Esophagus squamous epithelium (tissue), 5 donors: ENCODE measurements at places on chromosomes 4 and X.

DNA sequence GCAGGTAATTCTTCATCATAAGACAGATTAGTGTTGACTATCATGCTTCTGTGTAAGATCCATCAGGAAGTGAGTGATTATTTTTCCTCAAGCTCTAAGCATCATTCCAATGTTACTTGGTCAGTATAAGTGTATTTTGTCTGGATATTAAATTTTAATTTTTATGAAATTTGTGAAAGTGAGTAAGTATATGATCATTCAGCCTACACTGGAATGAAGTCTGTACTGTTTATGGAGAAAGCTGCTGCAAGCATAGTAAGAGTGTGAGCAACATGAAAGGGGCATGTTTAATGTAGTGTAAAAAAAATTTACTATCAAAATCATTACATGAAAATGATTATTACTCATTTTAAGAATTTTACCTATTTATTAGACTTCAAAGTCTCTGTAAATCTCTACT, 84.8 kb downstream of the IL15 start:
- H3K4me3 ChIP-seq: no peak overlapping the region
- H3K27ac ChIP-seq: no peak overlapping the region

- H3K4me3 ChIP-seq: no peak overlapping the region
- H3K27ac ChIP-seq: no peak overlapping the region
- no peaks in the 10 kb centered on the region for H3K36me3 ChIP-seq
- H3K4me1 ChIP-seq: no peaks in the 10 kb centered on the region
- DNase-seq: no peak
Measured at GRCh38 chr4:9143421-9144080, 26.7 kb upstream of the FAM90A26 start.

DNA sequence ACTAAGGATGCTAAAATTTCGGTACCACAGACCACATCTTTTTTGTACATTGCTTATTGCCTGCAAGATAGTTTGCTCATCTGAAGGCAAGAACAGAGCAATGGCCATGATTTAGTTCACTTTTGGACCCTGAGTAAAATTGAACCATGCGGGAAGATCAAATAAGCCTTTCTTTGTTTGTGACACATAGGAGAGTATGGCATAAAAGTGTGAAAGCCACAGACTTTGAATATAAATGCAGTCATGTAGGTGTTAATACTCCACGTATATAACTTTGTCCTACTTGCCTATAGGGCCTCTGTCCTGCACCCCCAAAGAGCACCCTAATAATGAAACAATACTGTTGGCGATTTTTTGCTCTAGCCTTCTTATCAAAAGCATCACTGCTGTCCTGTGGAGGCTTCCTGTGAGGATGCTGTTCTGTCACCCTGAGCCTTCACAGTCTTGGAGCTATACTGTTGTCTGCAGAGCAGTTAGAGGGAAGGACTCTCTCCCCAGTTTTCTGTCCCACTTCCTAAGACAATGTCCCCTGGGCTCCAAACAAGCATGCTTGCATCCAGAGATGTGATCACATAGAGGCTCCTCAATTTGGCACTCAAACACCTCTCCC, 10.2 kb upstream of the CXCL13 start:
- DNase-seq: no peak
- H3K27ac ChIP-seq: no peak overlapping the region
- H3K4me3 ChIP-seq: no peak overlapping the region
- H3K36me3 ChIP-seq: no peaks in the 10 kb centered on the region
- peaks cover 17% of the 10 kb centered on the region for H3K4me1 ChIP-seq

DNA sequence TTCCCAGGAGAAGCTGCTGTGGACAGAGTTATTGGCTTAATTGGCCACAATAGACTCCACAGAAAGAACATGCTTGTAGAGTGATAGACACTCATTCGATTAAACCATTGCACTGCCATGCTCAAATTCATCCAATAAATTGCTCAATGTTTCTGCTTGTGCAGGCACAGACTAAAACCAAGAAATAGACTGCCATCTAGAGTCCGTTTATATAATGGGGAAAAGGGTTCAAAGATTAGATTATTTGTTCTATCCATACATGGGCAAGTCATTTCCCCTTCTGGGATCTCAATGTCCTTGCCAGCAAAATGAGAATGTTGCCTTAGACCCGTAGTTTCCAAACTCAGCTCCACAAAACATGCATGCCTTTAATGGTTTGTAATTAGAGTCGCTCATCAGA, 8.7 kb downstream of the SMIM10 start:
- H3K4me1 ChIP-seq: no peaks in the 10 kb centered on the region
- H3K27me3 ChIP-seq: no peaks in the 10 kb centered on the region
- DNase-seq: no peak
- no peak overlapping the region for H3K4me3 ChIP-seq

DNA sequence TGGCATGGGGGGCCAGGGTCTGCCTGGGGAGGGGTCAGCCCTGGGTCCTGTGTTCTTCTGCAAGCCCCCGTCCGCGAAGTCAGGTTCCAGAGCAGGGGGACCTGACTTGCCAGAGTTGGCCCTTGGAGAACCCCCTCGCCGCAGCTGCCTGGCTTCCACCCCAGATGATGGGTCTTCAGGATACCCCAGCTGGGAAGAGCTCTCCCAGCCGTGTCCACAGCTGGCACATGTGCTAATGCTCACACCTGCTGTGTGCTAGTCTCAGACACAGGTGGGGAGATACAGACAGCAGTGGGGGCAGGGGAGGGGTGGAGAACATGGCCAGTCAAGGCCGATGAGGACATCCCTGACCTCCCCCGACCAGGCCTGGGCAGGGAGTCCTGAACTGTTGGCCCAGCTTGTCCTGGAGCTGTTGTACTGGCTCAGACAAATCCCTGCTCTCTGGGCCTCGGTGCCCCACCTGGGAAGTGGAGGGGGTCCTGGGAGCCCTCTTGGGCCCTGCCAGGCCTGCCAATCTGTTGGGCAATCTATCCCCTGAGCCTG, 3.5 kb downstream of the ADRA2C start:
- no peaks in the 10 kb centered on the region for H3K27me3 ChIP-seq
- peaks cover 23% of the 10 kb centered on the region for H3K4me1 ChIP-seq
- no peak for DNase-seq

DNA sequence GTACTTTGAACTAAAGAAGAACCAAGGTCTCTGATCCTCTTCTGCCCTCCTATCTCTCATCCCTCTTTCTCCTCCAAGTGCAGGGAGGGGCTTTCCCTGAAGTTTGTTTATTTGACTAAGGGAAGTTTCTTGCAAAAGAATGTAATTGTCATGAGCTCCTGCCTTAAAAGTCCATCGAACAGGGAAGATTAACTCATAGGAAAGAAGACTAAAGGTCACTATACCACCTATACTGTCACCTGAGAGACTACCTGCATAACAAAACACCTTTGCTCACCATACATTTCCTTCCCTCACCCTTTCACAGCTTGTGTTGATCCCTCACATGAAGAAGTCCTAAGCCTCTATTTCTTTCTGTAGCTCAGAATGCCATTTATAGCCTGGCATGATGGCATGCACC, 59.4 kb upstream of the C4orf54 start:
- no peak overlapping the region for H3K27ac ChIP-seq
- DNase-seq: no peak
- H3K36me3 ChIP-seq: no peaks in the 10 kb centered on the region
- no peak overlapping the region for H3K4me3 ChIP-seq
- H3K27me3 ChIP-seq: no peaks in the 10 kb centered on the region

GRCh38 chrX:131763674-131764073, 219.8 kb downstream of the OR13H1 start:
- peak; percentile 37 for DNase-seq
- H3K4me3 ChIP-seq: peak overlapping the region; percentile 59
- H3K27ac ChIP-seq: no peak overlapping the region
- no peaks in the 10 kb centered on the region for H3K27me3 ChIP-seq
- no peaks in the 10 kb centered on the region for H3K36me3 ChIP-seq
- no peaks in the 10 kb centered on the region for H3K4me1 ChIP-seq

GRCh38 chrX:9482837-9483236, 18.0 kb downstream of the TBL1X start:
- no peaks in the 10 kb centered on the region for H3K4me1 ChIP-seq
- H3K27ac ChIP-seq: no peak overlapping the region
- no peaks in the 10 kb centered on the region for H3K36me3 ChIP-seq
- no peak for DNase-seq
- no peaks in the 10 kb centered on the region for H3K27me3 ChIP-seq
- H3K4me3 ChIP-seq: no peak overlapping the region

GRCh38 chrX:136035663-136036062, 50.4 kb downstream of the SLC9A6 start:
- no peak for DNase-seq
- H3K4me1 ChIP-seq: peaks cover 9% of the 10 kb centered on the region
- H3K36me3 ChIP-seq: no peaks in the 10 kb centered on the region
- H3K4me3 ChIP-seq: no peak overlapping the region
- H3K27ac ChIP-seq: no peak overlapping the region

GRCh38 chr4:103720661-103721060, 876 bp upstream of the TACR3 start:
- H3K27me3 ChIP-seq: no peaks in the 10 kb centered on the region
- no peak overlapping the region for H3K27ac ChIP-seq
- H3K4me1 ChIP-seq: no peaks in the 10 kb centered on the region
- no peak for DNase-seq
- no peak overlapping the region for H3K4me3 ChIP-seq
- H3K36me3 ChIP-seq: no peaks in the 10 kb centered on the region

DNA sequence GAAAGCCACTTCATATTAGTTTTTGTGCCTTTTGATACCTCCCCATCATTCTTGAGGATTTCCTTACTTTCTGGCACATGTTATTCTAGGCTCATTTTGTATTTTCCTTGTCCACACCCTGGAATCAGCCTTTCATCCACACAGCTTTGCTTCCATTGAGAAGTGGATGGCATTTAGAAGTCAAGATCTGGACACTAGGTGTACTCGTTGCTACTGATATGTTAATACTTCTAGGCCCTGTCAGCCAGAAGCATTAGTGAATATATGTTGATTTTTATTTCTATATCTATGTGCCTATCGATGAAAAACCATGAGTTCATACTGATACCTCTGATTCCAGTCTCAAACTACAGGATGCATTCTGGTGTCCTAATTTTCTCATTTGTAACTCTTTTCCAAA, 73.2 kb downstream of the ARHGAP24 start:
- H3K36me3 ChIP-seq: no peaks in the 10 kb centered on the region
- no peak for DNase-seq
- H3K27me3 ChIP-seq: no peaks in the 10 kb centered on the region
- H3K4me1 ChIP-seq: no peaks in the 10 kb centered on the region
- no peak overlapping the region for H3K4me3 ChIP-seq

- DNase-seq: no peak
- peaks cover 86% of the 10 kb centered on the region for H3K27me3 ChIP-seq
- H3K27ac ChIP-seq: no peak overlapping the region
- H3K36me3 ChIP-seq: no peaks in the 10 kb centered on the region
Measured at GRCh38 chrX:153412746-153413720, 1.8 kb downstream of the ZFP92 start.

DNA sequence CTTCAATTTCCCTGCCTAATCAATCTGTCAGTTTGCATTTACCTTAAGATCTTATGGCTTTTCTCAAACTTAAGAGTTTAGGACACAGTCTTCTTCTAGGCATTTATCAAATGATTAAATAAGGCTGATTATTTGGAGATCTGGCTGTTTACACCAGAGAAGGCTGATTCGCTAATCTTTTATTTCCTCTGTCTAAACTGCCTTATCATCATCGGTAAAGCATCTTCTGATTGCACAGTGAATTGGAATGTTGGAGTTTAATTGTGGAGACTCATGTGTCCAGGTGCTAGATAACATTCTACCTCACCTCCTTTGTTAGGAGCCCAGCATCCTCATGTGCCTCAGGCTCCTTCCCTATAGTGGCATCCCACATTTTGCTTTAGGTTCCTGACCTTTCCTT, 100.3 kb upstream of the DDIT4L start:
- H3K36me3 ChIP-seq: no peaks in the 10 kb centered on the region
- no peak overlapping the region for H3K4me3 ChIP-seq
- no peaks in the 10 kb centered on the region for H3K27me3 ChIP-seq
- H3K4me1 ChIP-seq: no peaks in the 10 kb centered on the region
- no peak for DNase-seq
- H3K27ac ChIP-seq: no peak overlapping the region

- no peaks in the 10 kb centered on the region for H3K4me1 ChIP-seq
- no peak overlapping the region for H3K27ac ChIP-seq
- no peak overlapping the region for H3K4me3 ChIP-seq
- H3K36me3 ChIP-seq: no peaks in the 10 kb centered on the region
Measured at GRCh38 chr4:138055890-138056289, 186.3 kb downstream of the SLC7A11 start.

GRCh38 chr4:138297743-138298405, 55.7 kb upstream of the SLC7A11 start:
- no peaks in the 10 kb centered on the region for H3K36me3 ChIP-seq
- H3K27ac ChIP-seq: no peak overlapping the region
- H3K4me3 ChIP-seq: no peak overlapping the region

DNA sequence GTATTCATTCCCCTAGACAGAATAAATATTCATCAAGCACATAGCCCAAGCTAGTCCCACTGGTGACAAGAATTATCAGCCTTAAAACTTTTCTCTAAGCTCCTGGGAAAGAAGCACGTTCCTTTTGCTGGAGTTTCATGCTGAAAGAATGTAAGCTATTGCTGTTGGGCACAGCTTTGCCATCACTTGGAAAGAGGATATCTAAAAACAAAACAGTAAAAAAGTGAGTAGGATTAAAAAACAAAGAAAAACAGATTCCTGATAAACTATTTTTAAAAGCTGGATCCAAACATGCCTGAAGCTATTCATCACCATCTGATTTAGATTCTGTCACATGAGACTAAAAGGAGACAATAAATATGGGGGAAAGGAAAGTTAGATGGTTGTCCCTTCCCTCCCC, 176.8 kb downstream of the SCFD2 start:
- no peak overlapping the region for H3K4me3 ChIP-seq
- H3K36me3 ChIP-seq: no peaks in the 10 kb centered on the region
- no peaks in the 10 kb centered on the region for H3K4me1 ChIP-seq
- no peak for DNase-seq

DNA sequence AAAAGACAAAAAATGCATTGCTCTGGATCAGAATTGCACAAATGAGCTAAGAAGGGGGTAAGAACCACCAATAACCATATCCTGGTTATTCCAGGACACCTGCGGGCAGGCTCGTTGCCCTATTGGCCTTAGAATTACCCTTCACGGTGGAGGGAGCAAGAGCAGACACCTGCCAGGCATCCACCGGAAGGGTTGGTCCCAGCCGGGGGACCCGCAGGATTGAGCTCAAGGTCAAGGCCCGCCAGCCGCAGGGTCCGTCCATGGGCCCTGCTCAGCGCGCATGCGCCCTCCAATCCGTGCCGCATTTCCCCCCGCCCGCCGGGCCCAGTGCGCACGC, 575 bp downstream of the SLC25A6 start:
- DNase-seq: no peak
- no peaks in the 10 kb centered on the region for H3K27me3 ChIP-seq
- peak overlapping the region; percentile 100 for H3K4me3 ChIP-seq
- peaks cover 38% of the 10 kb centered on the region for H3K36me3 ChIP-seq

GRCh38 chr4:59598330-59598618, 1601.9 kb upstream of the ADGRL3 start:
- no peaks in the 10 kb centered on the region for H3K27me3 ChIP-seq
- no peak overlapping the region for H3K4me3 ChIP-seq
- no peaks in the 10 kb centered on the region for H3K36me3 ChIP-seq
- H3K27ac ChIP-seq: no peak overlapping the region
- no peaks in the 10 kb centered on the region for H3K4me1 ChIP-seq
